ENCODE measurements at places on chromosomes 7 and 10.

GRCh38 chr7:48140001-48140681 lies 31.1 kb upstream of the ABCA13 start:
- no peak for DNase-seq

DNA sequence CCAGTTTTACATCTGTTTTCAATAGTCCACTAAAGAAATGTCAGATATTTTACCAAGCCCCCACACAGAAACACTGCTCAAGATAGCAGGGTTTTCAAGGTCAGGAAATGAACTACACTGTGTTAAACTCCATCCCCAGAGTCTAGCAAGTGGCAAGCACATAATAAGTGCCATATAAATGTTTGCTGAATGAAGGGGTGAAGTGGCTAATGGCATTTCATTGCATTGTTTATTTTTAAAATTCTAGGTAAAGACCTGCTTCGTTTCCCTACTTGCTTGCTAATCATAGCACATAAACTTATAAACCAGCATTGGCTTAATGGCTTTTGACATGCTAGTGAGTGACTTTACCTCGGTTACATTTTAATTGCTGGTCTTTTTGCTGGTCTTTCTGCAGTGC lies 322.6 kb downstream of the GRID1 start:
- DNase-seq: no peak

- no peak for DNase-seq
Measured at GRCh38 chr7:102305414-102306268, 19.0 kb downstream of the SH2B2 start.

DNA sequence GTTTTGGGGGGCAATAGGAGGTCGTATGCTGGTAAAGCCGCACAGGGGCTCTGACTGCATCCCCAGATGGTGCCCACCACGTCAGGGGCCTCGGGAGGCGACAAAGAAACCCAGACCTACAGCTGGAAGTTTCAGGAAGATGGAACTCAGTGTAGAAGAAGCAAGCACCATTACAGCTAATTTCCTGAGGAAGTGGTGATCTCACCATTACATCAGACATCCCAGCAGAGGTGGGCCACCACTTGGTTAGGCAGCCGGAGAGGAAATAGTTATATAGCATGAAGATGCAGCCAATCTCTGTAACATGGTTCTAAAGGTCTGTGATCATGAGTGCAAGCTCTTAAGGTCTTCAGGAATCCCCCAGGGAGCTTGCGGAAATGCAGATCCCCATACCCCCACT lies 127.3 kb upstream of the PCBD1 start:
- DNase-seq: no peak

- DNase-seq: no peak
Measured at GRCh38 chr7:96188591-96188991, 133.3 kb downstream of the SLC25A13 start.

- no peak for DNase-seq
Measured at GRCh38 chr7:22667562-22668239, 59.3 kb upstream of the IL6 start.

DNA sequence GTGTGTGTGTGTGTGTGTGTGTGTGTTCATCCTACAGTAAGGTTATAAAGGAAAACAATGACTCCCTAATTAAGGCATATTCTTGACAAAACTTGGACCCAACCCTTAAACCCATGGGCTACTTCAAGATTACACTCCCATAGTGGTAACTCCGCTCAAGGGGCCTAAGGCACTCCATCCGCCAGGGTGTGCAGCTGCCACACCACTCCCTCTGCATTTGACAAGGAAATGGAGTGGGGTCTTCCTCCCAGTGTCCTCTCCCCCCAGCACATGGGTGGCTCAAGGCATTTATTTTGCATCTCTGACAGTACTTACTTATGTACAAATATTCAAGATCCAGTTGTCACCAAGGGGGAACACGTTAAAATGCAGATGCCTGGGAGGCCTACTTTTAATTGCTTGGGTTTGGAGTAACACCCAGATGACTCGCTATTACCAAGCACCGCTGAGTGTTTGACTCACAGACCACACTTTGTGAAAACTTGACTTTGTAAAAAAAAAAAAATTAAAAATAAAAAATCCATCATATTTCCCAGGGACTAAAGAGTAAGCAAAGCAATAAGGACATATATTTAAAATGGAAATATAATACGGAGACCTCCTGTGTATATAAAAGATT lies 53.0 kb upstream of the AGR3 start:
- DNase-seq: no peak

- no peak for DNase-seq
Measured at GRCh38 chr10:63430091-63430998, 35.4 kb downstream of the JMJD1C start.

- DNase-seq: no peak
Measured at GRCh38 chr7:84291756-84292155, 97.2 kb upstream of the SEMA3A start.

DNA sequence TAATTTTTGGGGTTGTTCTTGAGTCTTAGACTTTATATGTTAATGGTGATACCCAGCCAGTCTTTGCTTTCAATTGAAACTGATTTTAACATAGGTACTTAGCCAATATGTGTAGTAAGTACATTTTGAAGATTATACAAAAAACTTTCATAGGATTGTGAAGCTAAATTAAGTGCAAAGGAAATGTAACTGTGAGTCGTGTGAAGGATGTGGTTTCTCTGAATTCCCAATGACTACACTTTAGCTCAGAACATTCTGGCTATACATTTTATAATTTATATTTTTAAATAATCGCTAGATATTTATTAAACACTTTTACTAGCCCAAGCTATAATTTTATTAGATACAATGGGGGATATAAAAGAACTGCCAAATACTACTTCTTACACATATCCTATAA lies 359.3 kb downstream of the PCLO start:
- no peak for DNase-seq

DNA sequence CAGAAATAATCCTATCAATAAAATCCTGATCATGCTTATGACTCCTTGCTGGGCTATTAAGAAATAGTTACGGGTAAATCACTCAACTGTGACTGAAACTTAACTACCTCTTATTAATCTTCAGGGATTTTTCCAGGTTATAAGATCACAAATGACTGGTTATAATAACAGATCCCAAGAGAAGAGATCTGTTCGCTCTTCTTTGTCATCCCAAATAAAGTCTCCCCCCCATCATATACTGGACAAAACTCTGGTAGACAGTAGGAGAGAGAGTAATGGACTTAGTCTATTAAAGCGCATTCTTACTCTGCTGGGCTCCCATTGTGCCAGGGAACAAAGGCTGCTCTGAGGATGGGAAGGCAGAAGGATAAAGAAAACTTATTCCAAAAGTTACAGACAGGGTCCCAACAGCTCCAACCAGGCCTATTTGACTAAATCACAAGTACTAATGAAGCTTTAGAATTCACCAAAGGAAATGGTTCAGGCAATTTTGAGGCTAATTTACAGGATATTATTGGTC lies 233.7 kb downstream of the DGKI start:
- no peak for DNase-seq

GRCh38 chr7:98841179-98841997 lies 28.4 kb downstream of the TMEM130 start:
- DNase-seq: peak; percentile 45

GRCh38 chr10:130400890-130401289 lies 264.7 kb downstream of the GLRX3 start:
- DNase-seq: no peak

DNA sequence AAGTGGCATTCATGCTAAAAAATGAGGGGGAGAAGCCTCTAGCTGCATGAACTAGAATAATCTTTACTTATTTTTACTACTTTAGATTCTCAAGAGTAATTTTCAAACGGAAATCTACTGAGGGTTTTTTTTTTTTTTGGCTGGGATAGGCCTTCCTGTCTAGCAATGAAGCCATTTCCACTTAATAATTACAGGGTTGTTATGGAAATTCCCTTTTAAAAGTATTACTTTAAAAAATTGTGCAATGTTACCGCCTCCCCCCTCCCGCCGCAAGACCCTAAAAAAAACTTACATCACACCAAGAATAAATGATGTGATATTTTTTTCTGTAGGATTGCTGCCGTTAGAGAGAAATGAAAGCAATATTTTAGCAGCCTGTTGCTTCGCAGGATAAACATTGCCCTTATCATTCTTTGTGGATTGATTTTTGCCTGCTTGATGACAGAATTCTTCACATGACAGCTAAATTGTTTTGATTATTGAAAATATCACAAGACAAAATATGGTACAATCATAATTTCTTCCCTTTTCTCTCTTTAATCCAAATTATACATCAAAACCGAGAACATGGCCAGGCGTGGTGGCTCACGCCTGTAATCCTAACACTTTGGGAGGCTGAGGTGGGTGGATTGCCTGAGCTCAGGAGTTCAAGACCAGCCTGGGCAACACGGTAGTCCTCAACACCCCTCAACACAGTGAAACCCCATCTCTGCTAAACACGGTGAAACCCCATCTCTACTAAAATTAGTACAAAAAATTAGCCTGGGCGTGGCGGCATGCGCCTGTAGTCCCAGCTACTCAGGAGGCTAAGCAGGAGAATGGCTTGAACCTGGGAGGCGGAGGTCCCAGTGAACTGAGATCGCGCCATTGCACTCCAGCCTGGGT lies 32.8 kb downstream of the ARL4A start:
- DNase-seq: no peak

- DNase-seq: no peak
Measured at GRCh38 chr7:138880881-138881578, 83.0 kb upstream of the ATP6V0A4 start.

DNA sequence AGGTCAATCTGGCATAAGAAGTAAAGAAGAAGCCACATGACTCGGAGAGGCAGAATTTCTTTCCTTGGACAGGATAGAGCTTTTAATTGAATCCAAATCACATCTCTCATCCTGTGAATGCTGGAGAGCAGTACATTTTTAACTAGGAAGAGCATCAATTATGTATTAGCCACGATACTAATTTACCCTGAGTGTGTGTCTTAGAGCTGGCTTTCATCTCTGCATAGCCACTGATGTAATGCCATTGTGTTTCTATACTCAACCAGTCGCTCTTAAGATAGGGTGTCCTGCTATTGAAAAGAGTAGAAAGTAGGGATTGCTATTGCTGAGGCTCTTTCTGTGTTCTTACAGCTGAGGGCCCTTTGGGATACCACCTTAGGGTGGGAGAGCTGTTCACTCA lies 280.3 kb downstream of the AUTS2 start:
- DNase-seq: no peak
